ENCODE measurements at places on chromosomes 2 and 18. TPM values are rescaled to one million over a fixed set of nuclear protein-coding genes. Genes with fewer than 3 reads are reported as not detected.
A peak's percentile ranks its signal among the peaks of the same experiment; 100 is the strongest.

Gene GPR35
- total RNA-seq, result 2.3 TPM

Gene SLC5A7
- total RNA-seq, result 2.1 TPM

Gene PLCL1
- 4.0 TPM for total RNA-seq

DNA sequence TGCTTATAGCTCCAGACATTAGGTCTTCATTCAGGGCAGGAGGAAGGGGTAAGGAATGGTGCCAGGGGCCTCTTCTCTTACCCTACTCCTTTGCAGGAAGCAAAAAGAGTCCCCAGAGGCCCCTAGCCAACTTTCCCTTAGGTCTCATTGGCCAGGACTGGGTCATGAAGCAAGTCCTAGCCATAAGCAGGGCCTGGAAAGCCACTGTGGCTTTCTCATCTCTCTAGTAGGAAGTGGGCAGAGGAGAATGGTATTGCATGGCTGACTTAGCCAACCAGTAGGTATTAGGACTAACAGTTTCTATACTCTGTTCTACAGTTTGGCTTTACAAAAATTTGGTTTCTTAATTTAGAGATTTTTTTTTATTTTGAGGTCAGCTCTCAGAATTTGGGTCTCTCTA, 4.8 kb downstream of the FAM228A start:
- no peaks in the 10 kb centered on the region for H3K27me3 ChIP-seq
- no peak for DNase-seq
- no peak overlapping the region for H3K27ac ChIP-seq
- H3K4me1 ChIP-seq, result no peaks in the 10 kb centered on the region
- H3K36me3 ChIP-seq, result no peaks in the 10 kb centered on the region

DNA sequence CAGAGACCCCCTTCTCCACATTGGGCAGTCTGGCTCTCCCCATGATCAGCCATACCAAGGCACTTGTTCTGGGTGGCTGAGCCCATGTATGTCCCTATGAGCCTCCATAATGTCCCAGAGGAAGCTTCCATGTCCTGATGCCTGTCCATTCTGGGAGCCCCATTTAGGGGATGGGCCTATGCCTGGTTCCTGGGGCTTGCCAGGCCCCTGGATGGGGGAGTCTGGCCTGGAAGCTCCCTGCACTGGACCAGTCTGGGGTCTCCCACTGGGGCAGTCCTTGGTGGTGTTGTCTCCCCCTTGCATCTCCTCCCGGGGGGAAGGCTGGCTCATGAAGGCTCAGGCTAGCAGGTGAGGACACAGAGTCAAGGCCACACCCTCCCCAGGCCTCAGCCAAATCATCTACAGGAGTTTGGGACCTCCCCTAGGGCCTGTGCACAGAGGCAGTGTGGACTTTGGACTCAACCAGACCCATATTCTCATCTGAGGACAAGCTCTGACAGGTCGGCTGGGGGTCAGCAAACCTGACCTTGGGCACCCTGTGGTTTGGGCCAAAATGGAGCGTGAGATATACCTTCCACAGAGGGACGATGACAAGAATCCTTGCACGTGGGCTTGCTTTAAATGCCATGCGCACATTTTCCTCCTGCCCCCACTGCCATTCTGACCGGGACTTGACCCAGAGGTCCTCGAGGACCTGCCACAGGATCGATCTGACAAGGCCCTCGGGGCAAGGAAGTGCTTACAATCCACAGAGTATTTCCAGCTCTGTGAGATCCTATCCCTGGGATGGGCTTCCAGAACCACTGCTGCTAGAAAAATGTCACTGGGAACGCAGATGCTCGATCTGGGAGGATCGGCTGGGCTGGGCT, 38.8 kb downstream of the INHBB start:
- no peaks in the 10 kb centered on the region for H3K36me3 ChIP-seq
- H3K27ac ChIP-seq, result no peak overlapping the region
- no peaks in the 10 kb centered on the region for H3K27me3 ChIP-seq
- no peaks in the 10 kb centered on the region for H3K4me1 ChIP-seq
- no peak overlapping the region for H3K4me3 ChIP-seq

- no peaks in the 10 kb centered on the region for H3K4me1 ChIP-seq
- H3K4me3 ChIP-seq, result no peak overlapping the region
- no peaks in the 10 kb centered on the region for H3K27me3 ChIP-seq
- H3K36me3 ChIP-seq, result no peaks in the 10 kb centered on the region
- no peak for DNase-seq
- H3K27ac ChIP-seq, result no peak overlapping the region
These were observed 96.5 kb downstream of the EPB41L5 start for GRCh38 chr2:120109186-120110061.

GRCh38 chr2:240139666-240140393, 628 bp downstream of the OTOS start:
- no peak overlapping the region for H3K27ac ChIP-seq
- no peak for DNase-seq
- H3K36me3 ChIP-seq, result no peaks in the 10 kb centered on the region
- peaks cover 6% of the 10 kb centered on the region for H3K4me1 ChIP-seq

- no peak for DNase-seq
- H3K4me3 ChIP-seq, result no peak overlapping the region
- peak overlapping the region; percentile 53 for H3K27ac ChIP-seq
- H3K36me3 ChIP-seq, result no peaks in the 10 kb centered on the region
- H3K4me1 ChIP-seq, result no peaks in the 10 kb centered on the region
These were observed 28.7 kb downstream of the SRSF7 start for GRCh38 chr2:38722271-38723061.

DNA sequence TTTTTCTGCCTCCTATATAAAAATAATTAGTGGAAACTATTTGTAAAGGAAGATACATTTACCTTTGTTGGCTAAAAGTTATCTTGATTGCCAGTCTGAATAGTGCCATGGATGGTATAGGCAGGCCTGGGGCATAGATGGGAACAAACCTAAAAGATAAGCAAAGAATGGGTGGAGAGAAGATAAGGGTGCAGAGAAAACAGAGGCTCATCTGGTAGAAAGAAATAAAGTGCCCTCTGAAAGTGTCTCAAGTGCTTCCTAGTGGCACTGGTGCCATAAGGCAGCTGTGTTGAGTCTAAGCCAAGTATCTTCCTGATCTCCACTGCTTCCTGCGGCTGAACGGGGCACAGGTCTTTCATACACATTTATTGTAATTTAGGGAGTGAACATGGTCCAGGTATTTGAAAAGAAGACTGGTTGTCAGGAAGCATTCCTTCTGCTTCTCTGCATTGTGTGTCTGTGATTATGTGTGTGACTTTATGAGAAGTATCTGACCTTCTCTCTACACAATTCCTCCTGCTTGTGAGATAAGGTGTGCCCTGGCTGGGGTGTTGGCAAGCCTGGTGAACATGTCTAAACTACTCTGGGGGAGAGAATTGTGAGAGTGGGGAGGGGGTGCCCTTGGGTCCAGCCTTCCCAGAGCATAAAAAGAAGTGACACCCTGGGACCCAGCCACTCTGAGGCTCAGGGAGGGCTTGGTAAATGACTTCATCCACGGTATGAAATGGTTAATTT, 280.5 kb downstream of the CAMKMT start:
- no peak overlapping the region for H3K4me3 ChIP-seq
- H3K4me1 ChIP-seq, result peaks cover 6% of the 10 kb centered on the region
- no peak overlapping the region for H3K27ac ChIP-seq
- no peaks in the 10 kb centered on the region for H3K36me3 ChIP-seq
- H3K27me3 ChIP-seq, result no peaks in the 10 kb centered on the region
- DNase-seq, result no peak

- no peak overlapping the region for H3K4me3 ChIP-seq
- no peaks in the 10 kb centered on the region for H3K36me3 ChIP-seq
- peaks cover 4% of the 10 kb centered on the region for H3K4me1 ChIP-seq
- no peaks in the 10 kb centered on the region for H3K27me3 ChIP-seq
- no peak overlapping the region for H3K27ac ChIP-seq
These were observed 123.1 kb downstream of the LPIN1 start for GRCh38 chr2:11869391-11869991.

DNA sequence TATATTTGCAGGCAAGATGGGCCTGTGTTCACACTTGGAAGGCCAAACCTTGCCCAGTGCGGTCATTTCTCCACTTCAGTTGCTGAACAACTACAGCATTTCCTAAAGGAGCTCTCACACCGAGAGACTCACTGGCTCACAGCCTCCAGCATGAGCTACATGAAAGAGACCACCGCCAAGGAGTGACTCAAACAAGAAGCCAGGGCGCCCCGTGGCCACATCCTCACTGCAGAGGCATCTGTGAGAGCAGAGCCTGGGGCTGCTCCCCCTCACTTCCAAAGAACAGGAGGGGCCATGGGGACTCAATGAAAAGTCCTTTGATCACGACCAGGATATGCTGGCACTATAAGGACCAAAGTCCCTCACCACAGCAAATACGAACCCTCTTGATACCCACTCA, 50.0 kb downstream of the TMEM163 start:
- no peaks in the 10 kb centered on the region for H3K36me3 ChIP-seq
- no peak overlapping the region for H3K27ac ChIP-seq
- H3K4me3 ChIP-seq, result no peak overlapping the region
- H3K4me1 ChIP-seq, result no peaks in the 10 kb centered on the region
- H3K27me3 ChIP-seq, result no peaks in the 10 kb centered on the region

- peaks cover 5% of the 10 kb centered on the region for H3K4me1 ChIP-seq
- no peaks in the 10 kb centered on the region for H3K27me3 ChIP-seq
- no peak overlapping the region for H3K27ac ChIP-seq
- no peaks in the 10 kb centered on the region for H3K36me3 ChIP-seq
These were observed 55.5 kb upstream of the SLC16A14 start for GRCh38 chr2:230124235-230124634.
